Coronary artery (tissue), 2 donors: ENCODE measurements at places on chromosomes 1 and 21.

DNA sequence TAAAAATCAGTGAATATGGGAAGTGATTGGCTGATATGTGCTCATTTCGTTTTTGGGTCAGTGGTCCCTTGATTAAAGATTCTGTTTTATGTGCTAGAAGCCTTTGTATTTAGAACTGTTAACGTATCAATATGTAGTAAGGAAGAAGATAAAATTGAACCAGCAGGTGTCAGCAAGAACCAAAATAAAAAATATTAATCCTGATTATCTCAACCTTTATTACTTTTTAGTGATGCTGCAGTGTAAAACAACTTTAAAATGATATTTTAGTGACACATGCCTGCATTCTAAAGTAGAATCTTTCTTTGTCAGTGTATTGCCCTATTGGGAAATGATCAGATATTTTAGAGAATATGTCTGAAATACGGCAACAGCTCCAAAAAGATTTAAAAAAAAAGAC is 49.5 kb downstream of the NEK7 start:
- DNase-seq, result no peak

DNA sequence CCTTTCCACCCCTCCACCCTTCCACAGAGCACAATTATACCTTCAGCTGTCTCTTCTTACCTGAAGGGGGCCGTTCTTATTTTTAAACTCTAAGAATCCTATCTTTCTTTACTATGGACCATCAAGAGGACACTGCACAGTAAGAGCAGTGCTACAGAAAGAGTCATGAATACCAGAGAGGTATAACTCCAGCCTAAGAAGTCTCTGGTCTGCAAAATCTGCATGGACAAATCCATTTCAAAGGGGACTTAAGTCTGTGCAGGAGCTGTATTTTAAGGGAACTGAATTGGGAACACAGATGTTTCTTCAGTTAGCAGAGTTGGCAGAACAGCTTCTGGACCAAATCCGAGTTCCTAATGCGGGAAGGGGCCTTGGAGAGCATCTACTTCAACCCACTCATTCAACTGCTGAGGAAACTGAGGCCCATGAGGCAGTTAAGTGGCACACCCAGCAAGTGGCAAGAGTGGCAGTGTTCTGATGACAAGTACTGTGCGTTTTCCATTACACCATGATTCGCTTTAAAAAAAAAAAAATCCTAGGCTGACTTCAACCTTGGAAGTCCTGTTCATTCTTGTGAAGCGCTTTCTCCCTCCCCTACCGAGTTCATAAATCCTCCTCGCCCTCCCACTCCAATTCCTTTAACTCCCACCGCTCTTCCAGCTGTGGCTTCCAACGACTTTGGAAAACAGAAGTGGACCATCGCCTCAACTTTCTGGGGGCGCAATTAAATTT is 1.8 kb downstream of the PLPP3 start:
- DNase-seq, result no peak

- DNase-seq, result no peak
Observed at GRCh38 chr1:32749332-32749731, 46.8 kb upstream of the SYNC start.

DNA sequence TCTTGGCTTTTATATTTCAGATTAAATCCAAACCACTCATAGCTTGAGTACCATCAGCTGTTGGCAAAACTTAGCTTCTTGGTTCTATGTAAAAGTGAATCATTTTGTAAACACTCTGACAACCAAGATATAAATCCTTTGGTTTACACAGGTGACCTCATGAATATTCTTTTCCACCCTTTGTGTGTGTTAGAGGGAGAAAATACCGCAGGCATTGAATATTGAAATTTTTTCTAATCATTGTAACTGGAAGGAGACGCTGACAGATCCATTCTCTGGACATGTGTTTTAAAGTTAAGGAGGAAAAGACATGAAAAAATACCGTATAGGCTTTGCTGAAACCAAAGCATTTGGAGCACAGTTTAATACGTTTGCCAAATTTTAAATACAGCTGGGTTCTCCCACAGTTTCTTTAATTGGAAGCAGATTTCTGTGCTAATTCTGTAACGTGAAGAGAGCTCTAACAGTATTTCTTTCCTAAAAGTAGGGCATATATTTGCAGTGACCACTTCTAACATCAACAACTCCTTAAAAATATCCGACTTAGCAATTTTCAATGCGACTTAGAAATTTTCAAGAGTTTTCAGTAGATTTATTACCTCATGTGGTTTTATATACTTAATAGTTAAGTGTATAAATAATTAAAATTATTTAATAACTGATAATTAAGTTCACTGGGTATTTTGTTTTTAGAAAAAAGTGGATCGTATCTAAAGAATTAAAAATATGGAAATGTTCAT is 388.2 kb downstream of the USP25 start:
- no peak for DNase-seq

DNA sequence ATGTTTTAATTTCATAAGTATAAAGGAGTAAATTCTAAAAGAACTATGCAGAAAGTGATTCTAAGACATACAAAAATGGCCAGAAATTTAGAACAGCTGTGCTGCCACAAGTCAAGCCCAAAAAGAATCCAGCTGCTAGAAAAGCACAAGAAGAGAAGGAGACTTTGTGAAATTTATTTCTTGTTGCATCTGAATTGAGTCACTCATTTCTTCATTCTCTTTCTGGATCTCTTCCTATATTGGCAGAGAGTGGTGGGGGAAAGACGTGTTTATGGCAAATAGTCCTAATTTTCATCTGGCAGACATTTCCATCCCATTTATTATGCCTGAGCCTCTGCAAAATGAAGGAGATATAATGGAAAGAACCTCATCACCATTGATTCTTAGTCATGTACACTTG is 139.6 kb upstream of the CTTNBP2NL start:
- DNase-seq, result no peak

GRCh38 chr1:212700223-212700891 is 717 bp upstream of the BATF3 start:
- DNase-seq, result peak; percentile 83

- no peak for DNase-seq
Observed at GRCh38 chr1:15902882-15903281, 55.4 kb downstream of the SPEN start.

DNA sequence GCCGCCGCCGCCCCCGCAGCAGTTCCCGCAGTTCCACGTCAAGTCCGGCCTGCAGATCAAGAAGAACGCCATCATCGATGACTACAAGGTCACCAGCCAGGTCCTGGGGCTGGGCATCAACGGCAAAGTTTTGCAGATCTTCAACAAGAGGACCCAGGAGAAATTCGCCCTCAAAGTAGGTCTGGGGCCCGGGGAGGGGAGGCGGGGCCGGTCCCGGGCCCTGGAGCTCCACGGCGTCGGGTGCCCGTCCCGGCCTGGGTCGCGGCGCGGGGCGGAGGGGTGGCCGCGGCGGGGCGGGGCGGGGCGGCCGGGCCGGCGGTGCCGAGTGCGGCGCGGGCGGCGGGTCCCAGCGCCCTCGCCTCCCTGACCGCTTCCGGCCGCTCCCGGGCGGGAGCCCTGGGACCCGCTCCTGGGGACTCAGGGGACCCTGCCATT is 646 bp downstream of the MAPKAPK2 start:
- no peak for DNase-seq

GRCh38 chr1:58976294-58976693 is 192.4 kb upstream of the JUN start:
- no peak for DNase-seq

- DNase-seq, result no peak
Observed at GRCh38 chr1:41660570-41661427, 176.3 kb upstream of the EDN2 start.

DNA sequence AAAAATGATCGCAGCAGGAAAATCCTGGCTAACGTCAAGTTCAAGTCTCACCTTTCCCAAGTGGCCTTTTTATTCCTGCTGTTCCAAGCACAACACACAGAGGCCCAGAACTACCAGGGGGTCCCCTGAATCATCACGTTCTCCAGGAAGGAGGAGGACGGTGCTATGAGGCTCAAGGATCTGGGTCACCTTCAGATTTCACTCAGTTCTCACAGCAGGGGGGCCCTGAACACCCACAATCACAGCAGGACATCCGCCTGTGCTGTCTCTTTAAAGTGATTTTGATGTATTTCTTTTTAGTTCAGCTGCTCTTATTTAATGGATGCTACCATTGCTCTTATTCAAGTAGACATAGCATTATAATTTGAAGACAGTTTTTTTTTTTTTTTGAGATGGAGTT is 173.4 kb downstream of the HUNK start:
- peak; percentile 38 for DNase-seq
